ENCODE measurements at places on chromosomes 13 and 19. TPM values are rescaled to one million over a fixed set of nuclear protein-coding genes. Genes with fewer than 3 reads are reported as not detected.

DNA sequence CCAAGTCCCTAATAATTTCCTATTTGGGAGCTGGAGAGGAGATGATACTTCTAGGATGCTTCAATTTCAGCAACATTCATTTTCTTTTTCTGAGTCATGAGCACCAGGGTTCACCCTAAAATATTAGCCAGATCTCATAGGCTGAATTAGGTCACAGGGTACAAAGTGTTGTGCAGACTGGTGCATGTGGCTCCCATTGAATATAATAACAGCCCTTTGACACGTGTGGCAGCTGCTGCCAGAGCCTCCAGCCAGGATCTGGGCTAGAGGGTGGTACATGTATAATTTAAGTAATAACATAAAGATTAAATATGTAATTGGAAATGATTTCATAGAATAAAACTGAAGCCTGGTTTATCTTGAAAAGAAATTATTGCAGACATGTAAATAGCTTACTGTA is 244.9 kb downstream of the ATP8A2 start:
- H3K36me3 ChIP-seq, result no peaks in the 10 kb centered on the region
- H3K27ac ChIP-seq, result no peak overlapping the region
- H3K4me3 ChIP-seq, result no peak overlapping the region
- no peaks in the 10 kb centered on the region for H3K27me3 ChIP-seq

GRCh38 chr13:111407381-111408131 is 87.1 kb downstream of the TEX29 start:
- DNase-seq, result no peak
- H3K27me3 ChIP-seq, result peaks cover 15% of the 10 kb centered on the region
- no peak overlapping the region for H3K4me3 ChIP-seq
- no peaks in the 10 kb centered on the region for H3K36me3 ChIP-seq
- no peak overlapping the region for H3K27ac ChIP-seq

- no peak overlapping the region for H3K4me3 ChIP-seq
- DNase-seq, result no peak
- H3K36me3 ChIP-seq, result no peaks in the 10 kb centered on the region
- peak overlapping the region; percentile 59 for H3K27ac ChIP-seq
- no peaks in the 10 kb centered on the region for H3K27me3 ChIP-seq
Measured at GRCh38 chr13:46609052-46609451, 56.1 kb downstream of the LRCH1 start.

GRCh38 chr13:73675821-73676220 is 458.4 kb downstream of the KLF12 start:
- H3K27me3 ChIP-seq, result no peaks in the 10 kb centered on the region
- H3K4me1 ChIP-seq, result no peaks in the 10 kb centered on the region
- DNase-seq, result no peak
- H3K27ac ChIP-seq, result no peak overlapping the region
- no peaks in the 10 kb centered on the region for H3K36me3 ChIP-seq

DNA sequence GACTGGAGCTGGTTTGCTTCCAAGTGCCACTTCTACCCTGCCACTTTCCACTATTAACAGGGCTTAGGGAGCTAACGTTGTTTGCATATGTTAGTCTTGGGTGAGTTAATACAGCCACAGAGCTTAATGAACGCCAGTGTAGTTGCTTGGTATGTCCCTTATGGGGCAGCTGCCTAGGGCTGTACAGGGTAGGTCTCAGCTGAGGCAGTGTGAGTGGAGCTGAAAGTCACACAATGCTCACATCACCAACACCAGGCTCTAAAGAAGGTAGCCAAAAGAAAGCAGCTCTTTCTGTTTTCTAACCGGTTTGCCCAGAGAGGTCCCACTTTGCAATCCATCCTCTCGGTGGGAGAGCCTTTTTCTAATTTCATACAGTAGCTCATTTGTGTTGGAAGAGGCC is 186.2 kb downstream of the RGCC start:
- H3K4me1 ChIP-seq, result peaks cover 12% of the 10 kb centered on the region
- no peak overlapping the region for H3K4me3 ChIP-seq
- peak; percentile 47 for DNase-seq

GRCh38 chr19:2361246-2362045 is 1.4 kb downstream of the TMPRSS9 start:
- no peaks in the 10 kb centered on the region for H3K4me1 ChIP-seq
- DNase-seq, result no peak
- no peak overlapping the region for H3K4me3 ChIP-seq
- H3K36me3 ChIP-seq, result no peaks in the 10 kb centered on the region
- peaks cover 8% of the 10 kb centered on the region for H3K27me3 ChIP-seq

- no peaks in the 10 kb centered on the region for H3K27me3 ChIP-seq
- no peaks in the 10 kb centered on the region for H3K4me1 ChIP-seq
- no peak overlapping the region for H3K27ac ChIP-seq
- peaks cover 43% of the 10 kb centered on the region for H3K36me3 ChIP-seq
- H3K4me3 ChIP-seq, result no peak overlapping the region
Measured at GRCh38 chr19:11016631-11017030, 55.8 kb downstream of the SMARCA4 start.

- H3K4me1 ChIP-seq, result no peaks in the 10 kb centered on the region
- no peaks in the 10 kb centered on the region for H3K36me3 ChIP-seq
- H3K27me3 ChIP-seq, result peaks cover 10% of the 10 kb centered on the region
- no peak within 1 kb of the TSS for H3K4me3 ChIP-seq
- no peak within 1 kb of the TSS for H3K27ac ChIP-seq
Measured at GRCh38 chr19:17687857-17688784, at the start of gene UNC13A. Gene UNC13A (minus strand): TSS chr19:17688354. CDS start chr19:17688199, 155 bp downstream.

- no peaks in the 10 kb centered on the region for H3K4me1 ChIP-seq
- no peak overlapping the region for H3K4me3 ChIP-seq
- no peaks in the 10 kb centered on the region for H3K27me3 ChIP-seq
- H3K36me3 ChIP-seq, result no peaks in the 10 kb centered on the region
Measured at GRCh38 chr13:26834646-26835045, 74.1 kb upstream of the GPR12 start.

GRCh38 chr19:12796146-12797071 is 5.1 kb downstream of the JUNB start:
- no peaks in the 10 kb centered on the region for H3K27me3 ChIP-seq
- H3K27ac ChIP-seq, result peak overlapping the region; percentile 43
- no peaks in the 10 kb centered on the region for H3K36me3 ChIP-seq
- H3K4me3 ChIP-seq, result peak overlapping the region; percentile 23
- peaks cover 18% of the 10 kb centered on the region for H3K4me1 ChIP-seq

The CILP2 gene
- 0.41 TPM for total RNA-seq

DNA sequence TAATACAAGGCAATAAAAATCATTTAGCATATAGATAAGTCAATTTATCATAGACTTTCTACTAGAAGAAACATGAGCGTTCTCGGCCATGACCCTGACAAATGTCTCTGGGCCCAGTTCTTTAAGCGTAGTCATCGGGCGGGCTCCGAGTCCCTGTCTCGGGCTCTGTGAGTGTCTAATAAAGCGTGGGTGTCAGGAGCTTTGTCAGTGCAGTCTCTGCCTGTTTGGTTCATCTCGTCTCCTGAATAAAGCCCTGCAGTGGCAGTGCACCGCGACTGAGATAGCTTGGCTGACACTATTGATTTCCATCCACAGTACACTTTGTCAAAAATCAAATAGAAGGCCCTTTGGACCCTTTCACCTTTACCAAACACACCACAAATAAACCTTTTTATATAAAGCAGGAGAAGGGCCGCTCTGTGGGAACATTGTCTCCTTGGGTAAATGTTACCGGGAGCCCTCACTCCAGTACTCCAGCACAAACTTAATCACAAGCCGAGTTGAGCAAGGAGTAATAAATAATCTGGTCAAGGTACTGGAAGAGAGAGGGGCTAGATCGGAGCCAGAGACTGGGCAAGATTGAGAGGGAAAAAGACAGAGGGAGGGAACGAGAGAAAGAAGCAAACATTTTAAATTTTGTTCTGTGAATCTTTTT is 368.2 kb upstream of the TSHZ3 start:
- no peak overlapping the region for H3K27ac ChIP-seq
- H3K4me1 ChIP-seq, result no peaks in the 10 kb centered on the region
- H3K4me3 ChIP-seq, result no peak overlapping the region
- DNase-seq, result no peak

- H3K36me3 ChIP-seq, result no peaks in the 10 kb centered on the region
- H3K4me3 ChIP-seq, result no peak overlapping the region
- H3K27me3 ChIP-seq, result no peaks in the 10 kb centered on the region
Measured at GRCh38 chr13:102556806-102557205, 40.0 kb upstream of the TPP2 start.

GRCh38 chr19:27892500-27892899 is 1320.5 kb downstream of the UQCRFS1 start:
- DNase-seq, result no peak
- no peaks in the 10 kb centered on the region for H3K27me3 ChIP-seq
- no peak overlapping the region for H3K27ac ChIP-seq
- no peak overlapping the region for H3K4me3 ChIP-seq
- no peaks in the 10 kb centered on the region for H3K4me1 ChIP-seq

DNA sequence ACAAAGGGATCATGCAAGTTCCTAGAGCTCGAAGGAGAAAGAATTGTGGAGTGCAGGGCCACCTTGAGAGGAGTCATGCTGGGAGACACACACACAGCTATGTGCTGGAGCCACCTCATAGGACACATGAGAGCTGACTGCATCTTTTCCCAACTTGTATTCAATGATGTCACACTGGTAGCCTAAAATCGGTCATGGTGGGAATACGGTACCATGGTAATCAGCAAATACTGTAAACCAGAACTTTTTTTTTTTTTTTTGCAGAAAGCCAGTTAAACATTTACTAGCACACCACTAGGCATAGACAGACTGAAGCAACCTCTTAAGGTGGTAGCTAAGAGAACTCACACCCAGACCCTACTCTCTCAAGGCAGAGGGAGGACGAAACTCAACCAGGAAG is 47.0 kb upstream of the INTS6 start:
- DNase-seq, result no peak
- peaks cover 3% of the 10 kb centered on the region for H3K4me1 ChIP-seq
- H3K36me3 ChIP-seq, result no peaks in the 10 kb centered on the region
- H3K27me3 ChIP-seq, result no peaks in the 10 kb centered on the region
- no peak overlapping the region for H3K4me3 ChIP-seq
- no peak overlapping the region for H3K27ac ChIP-seq

- H3K4me1 ChIP-seq, result no peaks in the 10 kb centered on the region
- no peak overlapping the region for H3K4me3 ChIP-seq
- H3K27me3 ChIP-seq, result no peaks in the 10 kb centered on the region
- H3K36me3 ChIP-seq, result no peaks in the 10 kb centered on the region
- peak; percentile 65 for DNase-seq
- no peak overlapping the region for H3K27ac ChIP-seq
Measured at GRCh38 chr13:75372517-75372916, 109.5 kb downstream of the TBC1D4 start.

The TLE6 gene
- 3.7 TPM for total RNA-seq

- no peaks in the 10 kb centered on the region for H3K36me3 ChIP-seq
- H3K4me1 ChIP-seq, result no peaks in the 10 kb centered on the region
- no peaks in the 10 kb centered on the region for H3K27me3 ChIP-seq
- DNase-seq, result no peak
- no peak overlapping the region for H3K4me3 ChIP-seq
- no peak overlapping the region for H3K27ac ChIP-seq
Measured at GRCh38 chr13:91540158-91540736, 141.8 kb downstream of the GPC5 start.

- no peaks in the 10 kb centered on the region for H3K27me3 ChIP-seq
- peak overlapping the region; percentile 16 for H3K27ac ChIP-seq
- H3K4me1 ChIP-seq, result no peaks in the 10 kb centered on the region
- H3K4me3 ChIP-seq, result no peak overlapping the region
- H3K36me3 ChIP-seq, result no peaks in the 10 kb centered on the region
Measured at GRCh38 chr13:98525456-98526181, 51.3 kb downstream of the STK24 start.

DNA sequence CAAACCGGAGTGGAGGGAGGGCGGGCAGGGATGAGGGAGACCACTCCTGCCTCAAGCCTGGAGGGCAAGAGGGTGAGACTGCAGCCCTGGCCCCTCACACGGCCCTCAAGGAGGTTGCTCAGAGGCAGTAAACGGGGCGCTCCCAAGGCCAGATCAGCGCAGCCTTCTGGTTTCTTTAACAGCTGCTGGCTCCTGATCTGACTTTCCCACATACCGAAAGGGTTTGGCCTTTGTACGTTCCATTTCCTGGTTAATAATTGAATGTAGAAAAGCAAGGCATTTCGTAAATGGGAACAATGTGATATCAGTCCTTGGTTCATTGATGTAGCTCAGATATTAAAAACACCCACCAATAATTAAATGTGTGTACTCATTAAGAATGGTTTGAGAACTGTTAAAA is 71.5 kb downstream of the GGACT start:
- H3K27me3 ChIP-seq, result no peaks in the 10 kb centered on the region
- H3K4me3 ChIP-seq, result no peak overlapping the region
- peak; percentile 63 for DNase-seq
- H3K4me1 ChIP-seq, result peaks cover 8% of the 10 kb centered on the region

DNA sequence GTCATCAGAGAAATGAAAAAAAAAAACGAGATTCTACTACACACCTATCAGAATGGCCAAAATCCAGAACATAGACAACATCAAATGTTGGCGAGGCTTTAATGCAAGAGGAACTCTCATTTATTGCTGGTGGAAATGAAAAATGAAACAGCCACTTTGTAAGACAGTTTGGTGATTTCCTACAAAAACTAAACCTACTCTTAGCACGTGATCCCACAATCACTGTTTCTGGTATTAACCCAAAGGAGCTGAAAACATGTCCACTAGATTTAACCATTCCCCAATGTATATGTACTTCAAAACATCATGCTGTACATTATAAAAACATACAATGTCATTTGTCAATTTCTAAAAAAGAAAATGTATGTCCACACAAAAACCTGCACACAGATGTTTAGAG is 13.0 kb downstream of the MYCBP2 start:
- H3K27me3 ChIP-seq, result no peaks in the 10 kb centered on the region
- no peaks in the 10 kb centered on the region for H3K4me1 ChIP-seq
- H3K4me3 ChIP-seq, result no peak overlapping the region
- H3K36me3 ChIP-seq, result no peaks in the 10 kb centered on the region
- H3K27ac ChIP-seq, result no peak overlapping the region

DNA sequence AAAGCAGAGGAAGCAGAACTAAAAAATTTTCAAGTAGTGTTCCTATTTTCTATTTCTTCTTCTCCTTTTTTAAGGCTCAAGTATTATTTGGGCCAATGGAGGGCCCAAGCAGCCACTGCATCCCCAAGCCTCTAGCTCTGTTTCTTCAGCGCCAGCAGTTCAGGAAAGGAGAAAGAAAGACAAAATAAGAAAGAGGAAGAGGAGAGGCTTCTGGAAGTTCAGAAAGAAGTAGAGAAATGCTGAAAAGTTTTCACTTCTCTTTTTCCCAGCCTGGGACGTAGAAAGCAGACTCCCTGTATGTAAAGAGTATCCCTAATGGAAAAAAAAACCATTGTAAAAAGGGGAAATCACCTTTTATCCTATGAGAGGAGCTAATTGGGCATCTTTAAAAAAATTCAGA is 165.5 kb upstream of the KLF12 start:
- no peaks in the 10 kb centered on the region for H3K27me3 ChIP-seq
- H3K27ac ChIP-seq, result no peak overlapping the region
- DNase-seq, result no peak

GRCh38 chr13:33352041-33352440 is 66.5 kb upstream of the STARD13 start:
- H3K36me3 ChIP-seq, result no peaks in the 10 kb centered on the region
- no peak overlapping the region for H3K4me3 ChIP-seq
- H3K4me1 ChIP-seq, result peaks cover 2% of the 10 kb centered on the region
- DNase-seq, result no peak

GRCh38 chr13:72120632-72121031 is 253.6 kb upstream of the DACH1 start:
- DNase-seq, result no peak
- H3K27me3 ChIP-seq, result no peaks in the 10 kb centered on the region
- no peak overlapping the region for H3K27ac ChIP-seq

- no peaks in the 10 kb centered on the region for H3K27me3 ChIP-seq
- H3K4me3 ChIP-seq, result no peak overlapping the region
- H3K27ac ChIP-seq, result no peak overlapping the region
- peak; percentile 30 for DNase-seq
- H3K36me3 ChIP-seq, result no peaks in the 10 kb centered on the region
Measured at GRCh38 chr13:63107179-63107943, 1691.7 kb upstream of the PCDH20 start.

GRCh38 chr13:112767506-112768471 is 78.0 kb downstream of the ATP11A start:
- no peaks in the 10 kb centered on the region for H3K27me3 ChIP-seq
- no peaks in the 10 kb centered on the region for H3K4me1 ChIP-seq
- H3K27ac ChIP-seq, result no peak overlapping the region
- H3K36me3 ChIP-seq, result no peaks in the 10 kb centered on the region

The PLK5 gene
- not detected for total RNA-seq
